ENCODE measurements at places on chromosomes 11 and 22.

DNA sequence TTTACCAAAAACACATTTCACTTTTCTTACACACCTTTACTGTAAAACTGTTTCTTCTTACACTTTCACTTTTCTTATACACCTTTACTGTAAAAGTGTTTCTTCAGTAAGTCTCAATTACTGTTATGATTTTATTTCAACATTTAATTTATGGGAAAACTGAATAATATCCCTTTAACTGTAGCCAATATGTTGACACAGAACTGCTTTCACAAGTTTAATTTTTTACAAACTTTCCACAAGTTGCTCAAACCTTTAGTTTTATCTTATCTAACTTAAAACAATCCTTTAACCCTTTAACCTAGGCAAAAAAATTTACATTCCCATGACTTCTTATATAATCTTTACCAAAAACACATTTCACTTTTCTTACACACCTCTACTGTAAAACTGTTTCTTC lies 63.3 kb upstream of the OR5AN1 start:
- DNase-seq = no peak

DNA sequence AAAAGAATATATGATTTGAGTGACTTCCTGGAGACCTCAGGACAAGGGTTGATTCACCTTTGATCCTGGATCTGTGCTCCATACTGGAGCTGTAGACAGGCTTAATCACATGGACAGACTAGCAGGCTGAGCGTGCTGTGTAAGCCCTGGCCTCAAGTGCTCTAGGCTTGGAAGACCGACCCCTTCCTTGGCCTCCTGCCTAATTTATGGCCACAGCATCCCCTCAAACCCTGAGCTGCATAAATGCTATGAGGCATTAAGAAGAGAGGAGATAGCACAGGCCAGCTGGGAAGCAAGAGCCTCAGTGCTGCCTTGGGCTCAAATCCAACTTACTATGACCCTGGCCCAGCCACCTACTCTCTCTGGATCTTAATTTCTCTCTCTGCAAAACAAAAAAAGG lies 385.1 kb downstream of the BUD13 start:
- DNase-seq = no peak

DNA sequence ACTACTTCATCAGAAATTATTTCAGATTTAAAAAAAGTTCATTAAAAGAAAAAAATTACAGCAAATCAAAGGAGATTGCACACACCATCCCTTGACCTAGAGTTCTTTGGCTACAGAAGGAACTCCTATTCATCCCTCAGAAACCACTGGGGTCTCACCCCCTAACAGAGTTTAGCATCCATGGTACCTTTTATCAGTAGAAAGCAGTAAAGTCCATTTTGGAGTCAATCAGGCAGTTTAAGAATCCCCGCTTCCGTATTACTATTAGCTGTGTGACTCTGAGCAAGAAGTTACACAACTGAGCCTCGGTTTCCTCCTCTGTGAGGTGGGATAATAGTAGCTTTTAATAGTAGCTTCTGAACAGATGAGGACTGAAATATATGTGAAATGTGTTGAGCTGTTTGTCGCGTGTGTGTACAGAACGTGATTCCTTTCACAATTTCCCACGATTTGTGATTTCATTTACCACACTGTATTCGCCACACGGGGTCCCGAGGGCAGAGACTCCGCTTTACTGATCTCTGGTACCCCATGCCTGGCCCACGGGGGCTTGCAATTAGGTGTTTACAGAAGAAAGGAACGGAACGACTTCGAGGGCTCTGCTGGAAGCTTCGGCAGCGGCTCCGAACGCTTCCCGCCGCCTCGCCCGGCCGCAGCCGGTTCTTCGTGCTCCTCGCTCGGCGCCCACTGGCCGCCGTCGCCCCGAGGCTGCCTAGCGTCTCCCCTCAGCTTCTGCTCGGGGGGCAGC lies 72.5 kb upstream of the ZBED5 start:
- DNase-seq = no peak

- DNase-seq = peak; percentile 55
Measured at GRCh38 chr22:45756558-45756957, 84.9 kb downstream of the ATXN10 start.

DNA sequence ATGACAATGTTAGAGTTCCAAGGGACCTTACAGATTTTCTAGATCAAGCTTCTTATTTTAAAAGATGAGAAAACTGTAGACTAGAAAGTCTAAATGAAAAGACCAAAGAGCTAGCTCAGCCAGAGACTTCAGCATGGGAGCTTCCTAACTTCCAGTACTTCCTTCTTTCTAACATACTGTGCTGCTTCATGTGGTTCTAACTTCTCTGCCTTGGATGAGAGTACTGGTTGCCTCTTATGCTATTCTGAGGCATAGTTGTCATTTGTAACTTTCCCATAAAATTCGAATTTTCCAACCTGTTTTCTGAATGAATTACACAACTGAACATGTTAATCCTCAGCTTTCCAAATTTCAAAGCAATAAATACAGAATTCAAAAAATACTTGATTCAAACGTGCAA lies 1.8 kb downstream of the MTMR2 start:
- DNase-seq = peak; percentile 32

DNA sequence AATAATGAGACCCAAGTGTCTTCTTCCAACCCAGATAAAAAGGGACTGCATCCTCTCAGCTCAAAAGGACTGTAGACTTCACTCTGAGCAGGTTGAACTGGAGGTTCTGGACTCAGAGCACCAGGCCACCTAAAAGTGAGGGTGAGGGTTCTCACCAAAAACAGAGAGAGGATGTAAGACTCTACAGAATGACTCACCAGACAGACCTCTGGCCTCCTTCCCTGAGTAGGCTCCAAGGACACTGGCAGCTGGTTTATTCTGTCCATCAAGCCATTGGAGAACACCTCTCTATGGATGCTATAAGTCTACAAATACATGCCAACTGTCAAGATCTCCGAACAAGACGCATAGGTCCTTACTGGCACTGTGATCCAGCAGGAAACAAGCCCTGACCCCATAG lies 27.2 kb downstream of the FEZ1 start:
- DNase-seq = no peak

- DNase-seq = peak; percentile 87
Measured at GRCh38 chr11:11787305-11788062, 54.3 kb upstream of the USP47 start.

DNA sequence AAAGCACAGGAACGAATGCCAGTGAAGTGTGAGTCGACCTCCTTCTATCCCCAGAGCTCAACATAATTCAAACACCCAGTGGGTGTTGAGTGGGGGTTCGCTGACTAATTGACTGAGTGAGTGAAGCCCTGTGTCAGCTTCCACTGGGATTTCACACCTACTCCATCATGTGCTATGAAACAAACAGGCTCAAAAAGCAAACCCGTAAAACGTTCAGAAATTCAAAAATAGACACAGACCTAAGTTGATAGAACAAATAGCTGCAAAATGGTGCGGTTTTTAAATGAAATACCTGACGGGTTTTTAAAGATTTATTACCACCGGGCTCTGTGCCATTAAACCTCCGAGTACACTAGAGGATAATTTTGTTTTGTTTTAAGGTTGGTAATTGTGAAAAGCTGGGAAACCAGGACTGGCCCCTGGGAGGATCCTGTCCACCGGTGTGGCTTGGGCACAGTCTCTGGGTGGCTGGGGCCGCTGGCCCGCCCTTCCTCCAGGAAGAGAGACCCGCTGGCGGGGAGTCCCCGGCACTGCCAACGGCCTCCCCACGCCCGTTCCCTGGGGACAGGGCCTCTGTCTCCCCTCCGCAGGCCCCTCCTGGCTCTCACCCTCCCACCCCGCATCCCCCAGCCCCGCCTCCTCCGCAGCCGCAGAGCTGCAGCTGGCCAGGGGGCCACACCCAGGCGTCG lies 13.6 kb downstream of the KCNJ5 start:
- DNase-seq = peak; percentile 21

DNA sequence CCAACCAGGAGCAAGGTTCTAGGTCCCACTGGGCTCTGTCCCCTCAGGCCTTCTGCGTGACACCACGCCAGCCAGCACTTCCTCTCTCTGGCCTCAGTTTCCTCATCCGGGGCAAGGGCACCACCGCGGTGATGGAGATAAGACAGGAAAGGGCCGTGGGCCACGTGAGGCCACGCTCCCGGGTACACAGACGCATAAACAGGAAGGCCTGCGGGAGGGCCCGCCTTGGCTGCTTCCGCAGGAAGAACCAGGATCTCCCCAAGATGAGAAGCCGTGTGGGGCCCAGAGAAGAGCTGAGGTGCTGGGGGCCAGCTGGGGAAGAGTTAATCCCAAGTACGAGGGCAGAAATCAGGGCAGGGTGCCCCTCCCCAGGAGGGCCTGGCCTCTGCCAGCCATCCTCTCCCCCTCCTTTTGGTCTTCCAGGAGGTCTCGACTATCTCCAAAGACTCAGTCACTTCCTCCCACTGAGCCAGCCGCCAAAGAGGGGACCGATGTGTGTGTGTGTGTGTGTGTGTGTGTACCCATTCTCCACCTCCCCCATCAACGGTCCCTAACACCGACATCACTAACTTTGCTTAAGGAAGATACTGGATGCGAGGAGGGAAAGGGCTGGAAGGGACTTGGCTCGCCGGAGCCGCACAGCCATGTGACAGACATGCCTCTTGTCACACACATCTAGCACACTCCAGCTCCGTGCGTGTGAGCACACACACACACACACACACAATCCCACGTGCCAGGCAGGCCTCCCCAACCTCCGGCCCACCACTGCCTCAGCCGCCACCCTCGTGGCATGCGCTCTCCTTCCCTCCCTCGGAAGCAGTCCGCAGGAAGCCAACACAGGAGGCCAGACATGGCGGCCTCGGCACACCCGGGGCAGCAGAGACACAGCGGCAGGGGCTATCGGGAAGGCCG lies 1.4 kb downstream of the MFNG start:
- DNase-seq = no peak

- DNase-seq = peak; percentile 31
Measured at GRCh38 chr11:79762279-79762921, 321.6 kb upstream of the TENM4 start.

DNA sequence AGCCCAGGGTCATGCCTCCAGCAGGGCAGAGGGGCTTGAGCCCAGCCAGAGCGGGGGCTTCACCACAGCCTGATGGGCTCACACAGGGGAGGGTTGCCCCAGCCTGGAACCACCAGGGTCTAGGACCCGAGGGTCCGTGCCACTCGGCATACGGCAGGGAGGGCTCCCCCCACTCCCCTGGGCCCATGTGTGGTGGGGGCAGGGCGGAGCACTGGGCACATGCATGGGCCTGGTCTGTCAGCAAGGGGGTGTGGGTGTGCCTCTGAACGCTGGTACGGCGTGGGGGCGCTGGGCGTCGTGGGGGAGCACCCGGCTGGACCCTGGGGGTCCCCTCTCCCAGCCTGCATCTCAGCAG lies 29.3 kb downstream of the MOB2 start:
- DNase-seq = no peak

- DNase-seq = peak; percentile 64
Measured at GRCh38 chr11:93236741-93237675, 39.2 kb upstream of the SLC36A4 start.

Measured in adipocyte (in vitro differentiated cells).